EL (cell line): ENCODE measurements at places on chromosomes 11 and 22.
A peak's percentile ranks its signal among the peaks of the same experiment; 100 is the strongest.

DNA sequence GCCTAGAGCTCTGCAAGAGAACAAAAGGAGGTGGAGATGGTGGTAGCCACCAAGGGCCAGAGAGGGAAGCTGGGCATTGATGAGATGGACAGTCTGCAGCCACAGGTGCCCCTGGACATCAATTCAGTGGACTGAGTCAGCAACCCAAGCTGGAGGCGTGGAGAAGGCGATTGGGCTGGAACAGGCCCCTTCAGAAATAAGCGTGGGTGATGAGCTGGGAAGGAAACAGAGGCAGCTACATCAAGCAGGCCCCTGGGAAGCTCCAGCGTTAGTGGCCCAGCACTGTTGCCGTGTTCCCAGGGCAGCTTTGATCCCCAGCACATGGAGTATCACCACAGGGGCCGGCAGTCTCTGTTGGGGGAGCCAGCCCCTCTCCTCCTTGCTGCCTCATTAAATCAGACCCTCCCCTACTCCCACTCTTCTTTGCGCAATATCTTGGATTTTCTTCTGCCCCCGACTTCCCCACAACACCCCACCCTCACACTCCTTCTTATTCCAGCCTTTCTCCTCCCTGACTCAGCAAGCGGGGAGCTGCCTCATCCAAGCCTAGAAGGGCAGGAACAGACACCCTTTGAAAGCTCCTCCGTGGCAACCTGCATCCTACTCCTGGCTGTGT, 31.7 kb upstream of the OAF start:
- DNase-seq = no peak

GRCh38 chr22:40950962-40951794, at the start of gene RBX1:
RBX1 (plus strand) TSS chr22:40951378; CDS start chr22:40951399, 21 bp downstream.
- DNase-seq = peak; percentile 98

DNA sequence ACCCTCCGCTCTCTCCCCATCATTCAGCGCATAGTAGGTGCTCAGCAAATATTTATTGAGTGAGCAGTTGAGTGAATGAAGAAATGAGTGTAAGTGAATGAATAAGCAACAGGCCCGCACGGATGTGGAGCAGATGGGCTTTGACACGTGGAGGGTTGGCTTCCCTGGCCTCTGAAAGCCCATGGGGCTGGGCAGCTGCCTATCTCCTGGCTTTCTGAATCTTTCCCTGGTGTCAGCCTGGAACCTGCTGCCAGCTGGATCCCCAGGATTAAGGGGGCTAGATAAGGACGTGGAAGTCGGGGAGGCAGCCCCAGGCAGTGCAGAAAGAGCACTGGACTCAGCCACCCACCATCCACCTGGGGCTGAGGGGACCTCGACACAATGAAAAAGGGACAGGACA, 12.6 kb downstream of the IL2RB start:
- no peak for DNase-seq

DNA sequence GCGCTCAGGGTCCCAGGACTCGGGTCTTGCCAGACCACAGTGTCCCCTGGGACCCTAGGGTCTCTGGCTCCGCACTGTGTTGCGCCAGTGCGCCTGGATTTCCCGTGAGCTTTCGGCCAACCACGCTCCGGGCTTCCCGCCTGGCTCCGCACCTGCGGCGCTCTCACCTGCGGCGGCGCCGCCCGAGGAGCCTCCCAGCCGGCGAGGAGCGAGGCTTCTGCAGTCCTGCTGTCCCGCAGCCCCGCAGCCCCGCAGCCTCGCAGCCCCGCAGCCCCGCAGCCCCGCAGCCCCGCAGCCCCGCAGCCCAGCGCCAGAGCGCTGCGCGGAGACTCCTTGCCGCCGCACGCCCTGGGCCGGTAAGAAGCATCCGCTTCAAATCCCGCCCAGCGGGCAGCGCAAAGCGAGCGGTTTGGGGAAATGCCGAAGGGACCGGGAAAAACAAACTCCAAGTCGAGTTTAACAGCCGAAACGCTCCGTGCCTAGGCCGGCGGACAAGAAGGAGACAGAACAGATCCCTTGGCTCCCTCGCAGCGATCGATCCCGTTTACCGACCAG, 939 bp downstream of the ALX4 start:
- peak; percentile 46 for DNase-seq

- DNase-seq = no peak
These were observed 58.8 kb downstream of the GRK3 start for GRCh38 chr22:25623310-25623734.

GRCh38 chr11:19676475-19677380, 35.9 kb upstream of the NAV2 start:
- no peak for DNase-seq

GRCh38 chr22:33922349-33922681, 2.0 kb upstream of the LARGE1 start:
- DNase-seq = no peak

GRCh38 chr22:21791635-21792625, 56.3 kb upstream of the YPEL1 start:
- DNase-seq = peak; percentile 19

GRCh38 chr22:19483481-19484244, 3.9 kb downstream of the CDC45 start:
- peak; percentile 82 for DNase-seq

- DNase-seq = no peak
These were observed 65.3 kb upstream of the CLTCL1 start for GRCh38 chr22:19356708-19357269.

GRCh38 chr11:128714123-128714522, 20.3 kb downstream of the FLI1 start:
- no peak for DNase-seq

DNA sequence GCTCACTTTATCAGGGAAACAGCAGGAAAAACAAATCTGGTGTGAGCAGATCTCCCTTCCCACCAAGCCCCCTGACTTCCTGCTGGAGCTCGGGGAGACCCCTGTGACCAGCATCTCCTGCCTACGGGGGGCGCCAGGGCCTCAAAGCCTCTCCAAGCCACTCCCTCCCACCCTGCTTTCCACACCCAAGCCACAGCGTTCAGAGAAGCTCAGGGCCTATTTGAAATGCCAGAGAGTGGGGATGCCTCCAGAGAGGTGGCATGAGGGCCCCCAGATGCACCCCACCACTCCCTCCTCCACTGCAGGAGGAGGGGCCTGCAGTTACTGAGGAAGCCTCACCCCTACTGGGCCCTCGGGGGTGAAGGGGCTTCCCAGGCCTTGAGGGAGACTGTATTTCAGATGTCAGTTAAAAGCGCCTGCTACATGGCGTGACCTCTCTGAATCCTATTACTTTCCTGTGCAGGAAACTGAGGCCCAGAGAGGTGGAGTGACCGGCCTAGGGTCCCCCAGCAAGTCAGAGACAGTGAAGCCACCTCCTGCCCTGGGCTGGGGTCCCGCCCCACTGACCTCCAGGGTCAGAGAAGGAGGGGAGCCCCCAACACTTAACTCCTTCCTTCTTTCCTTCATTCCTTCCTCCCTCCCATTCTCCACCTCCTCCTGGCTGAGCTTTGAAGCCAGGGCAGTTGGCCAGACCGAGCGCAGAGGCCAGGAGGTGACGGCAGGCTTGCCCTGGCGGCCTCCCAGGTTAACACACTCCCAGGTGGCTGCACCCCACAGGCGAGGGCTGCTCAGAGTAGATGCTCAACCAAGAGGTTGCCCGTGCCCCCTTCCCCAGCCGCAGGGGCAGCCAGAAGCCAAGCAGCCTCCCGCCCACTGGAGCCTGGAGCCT, 6.0 kb upstream of the CDKN1C start:
- no peak for DNase-seq

GRCh38 chr22:43273902-43274484, 69.2 kb downstream of the SCUBE1 start:
- peak; percentile 55 for DNase-seq

- DNase-seq = no peak
These were observed 31.6 kb downstream of the ACER3 start for GRCh38 chr11:76892306-76892705.

GRCh38 chr22:43433451-43434274, 21.8 kb downstream of the MPPED1 start:
- DNase-seq = no peak

DNA sequence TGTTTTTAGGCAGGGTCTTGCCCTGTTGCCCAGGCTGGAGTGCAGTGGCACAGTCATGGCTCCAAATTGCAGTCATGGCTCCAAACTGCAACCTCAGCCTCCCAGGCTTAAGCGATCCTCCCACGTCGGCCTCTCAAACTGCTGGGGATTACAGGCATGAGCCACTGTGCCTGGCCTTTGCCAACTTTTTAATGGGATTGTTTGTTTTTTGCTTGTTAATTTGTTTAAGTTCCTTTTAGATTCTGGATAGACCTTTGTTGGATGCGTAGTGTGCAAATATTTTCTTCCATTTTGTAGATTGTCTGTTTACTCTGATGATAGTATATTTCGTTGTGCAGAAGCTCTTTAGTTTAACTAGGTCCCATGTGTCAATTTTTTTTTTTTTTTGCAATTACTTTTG, 10.0 kb upstream of the SCGB1D1 start:
- no peak for DNase-seq

DNA sequence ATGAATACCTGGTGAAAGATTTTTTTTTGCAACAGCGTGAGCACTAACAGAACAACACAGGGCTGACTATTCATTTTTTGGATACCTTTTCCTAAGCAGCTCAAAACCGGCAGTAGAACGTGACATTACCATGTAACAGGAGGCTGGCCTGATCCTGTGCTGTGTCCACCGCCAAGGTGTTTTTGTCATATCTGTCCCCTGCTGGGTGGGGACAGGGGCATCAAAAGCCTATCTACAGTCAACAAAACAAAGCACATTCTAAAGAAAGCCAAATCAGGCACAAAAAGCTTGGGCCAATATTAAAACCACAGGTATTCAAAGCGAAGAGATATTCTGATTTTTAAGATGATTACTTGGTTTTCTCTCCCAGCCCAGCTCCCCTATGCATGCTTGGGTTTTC, 151.2 kb downstream of the LRRC4C start:
- no peak for DNase-seq

- DNase-seq = peak; percentile 74
These were observed 11.8 kb downstream of the TUB start for GRCh38 chr11:8092587-8093424.

GRCh38 chr11:7348432-7349304, 97.0 kb downstream of the SYT9 start:
- DNase-seq = no peak

DNA sequence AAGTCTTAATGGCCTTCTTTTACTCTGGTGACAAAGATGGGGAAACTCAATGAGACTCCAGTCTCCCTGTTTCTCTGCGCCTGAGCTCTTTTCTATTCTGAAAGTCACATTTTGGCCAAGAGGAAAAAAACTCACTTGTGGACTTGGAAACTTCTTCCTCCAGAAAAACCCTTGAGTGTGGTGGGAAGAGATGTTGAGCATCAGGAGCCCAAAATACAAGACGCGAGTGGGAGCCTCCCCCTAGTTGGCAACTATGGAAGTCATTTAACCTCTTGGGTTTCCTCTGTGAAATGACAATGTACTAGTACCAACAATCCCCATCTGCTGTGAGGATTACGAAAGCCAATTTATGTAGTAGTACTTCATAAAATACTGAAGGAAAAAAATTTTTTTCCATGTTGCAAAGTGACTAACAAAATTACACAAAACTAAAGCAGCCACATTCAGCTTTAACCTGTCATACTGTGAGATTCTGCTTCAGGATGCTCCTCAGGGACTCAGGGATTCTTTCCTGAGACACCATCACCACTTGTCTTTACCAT, 524 bp upstream of the SLC25A17 start:
- DNase-seq = peak; percentile 37

GRCh38 chr22:37967147-37967546, 13.6 kb downstream of the POLR2F start:
- no peak for DNase-seq

DNA sequence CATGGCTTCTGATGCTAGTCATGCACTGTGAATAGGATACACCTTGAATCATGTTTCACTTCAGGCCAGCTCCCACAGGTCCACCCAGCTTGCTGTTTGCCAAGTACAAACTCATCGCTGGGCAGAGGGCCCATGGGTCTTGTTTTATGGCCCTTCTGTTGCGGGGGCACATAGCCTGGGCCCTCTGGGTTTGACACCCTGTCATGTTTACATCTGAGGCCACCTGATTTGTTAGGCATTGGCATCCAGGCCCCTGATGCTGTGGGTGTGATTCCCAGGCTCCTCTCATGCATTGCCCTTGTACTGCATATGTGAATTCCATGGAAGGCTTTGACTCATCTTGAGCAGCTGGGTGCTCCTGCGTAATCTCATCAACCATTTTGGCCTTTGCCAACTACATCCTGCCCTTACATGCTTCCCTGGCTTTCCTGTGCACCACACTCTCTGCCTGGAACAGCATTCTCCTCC, 32.6 kb downstream of the PPFIBP2 start:
- no peak for DNase-seq

DNA sequence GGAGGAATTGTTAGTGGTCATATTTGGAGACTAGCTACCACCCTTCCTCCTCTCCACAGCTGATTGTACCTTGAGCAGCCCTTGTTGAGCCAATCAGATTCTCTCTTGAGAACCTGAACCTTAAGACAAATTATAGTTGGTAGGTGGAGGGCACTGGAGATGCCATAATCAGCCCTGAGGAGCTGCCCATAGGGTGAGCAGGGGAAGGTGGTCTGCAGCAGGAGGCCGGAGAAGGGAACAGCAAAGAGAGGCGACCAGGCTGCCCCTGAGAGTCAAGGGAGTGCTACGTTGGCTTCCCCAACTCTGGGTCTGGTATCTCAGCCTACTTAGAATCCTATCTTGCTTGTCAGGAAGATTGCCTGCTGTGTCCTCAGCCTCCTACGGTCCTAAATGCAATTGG, 2.7 kb upstream of the SDF2L1 start:
- DNase-seq = no peak

GRCh38 chr11:110093407-110094297, 460 bp downstream of the ZC3H12C start:
- peak; percentile 68 for DNase-seq

DNA sequence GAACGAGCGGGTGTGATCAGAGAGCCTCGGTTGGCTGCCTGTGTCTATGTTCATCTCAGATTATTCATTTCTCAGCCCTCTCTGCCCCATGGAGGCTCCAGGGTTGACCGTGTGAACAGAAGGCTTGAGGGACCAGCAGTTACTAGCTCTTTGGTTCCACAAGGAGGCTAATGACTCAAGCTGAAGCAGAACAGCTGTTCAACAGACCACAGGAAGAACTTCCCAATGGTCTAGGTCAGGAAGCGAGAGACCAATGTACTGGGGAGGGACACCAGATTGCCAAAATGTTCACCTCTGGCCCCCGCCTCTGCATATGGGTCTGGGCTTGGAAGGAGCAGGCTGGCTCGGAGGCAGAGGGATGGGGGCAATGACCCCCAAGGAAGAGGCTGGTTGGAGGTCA, 14.7 kb upstream of the PDE2A start:
- no peak for DNase-seq

DNA sequence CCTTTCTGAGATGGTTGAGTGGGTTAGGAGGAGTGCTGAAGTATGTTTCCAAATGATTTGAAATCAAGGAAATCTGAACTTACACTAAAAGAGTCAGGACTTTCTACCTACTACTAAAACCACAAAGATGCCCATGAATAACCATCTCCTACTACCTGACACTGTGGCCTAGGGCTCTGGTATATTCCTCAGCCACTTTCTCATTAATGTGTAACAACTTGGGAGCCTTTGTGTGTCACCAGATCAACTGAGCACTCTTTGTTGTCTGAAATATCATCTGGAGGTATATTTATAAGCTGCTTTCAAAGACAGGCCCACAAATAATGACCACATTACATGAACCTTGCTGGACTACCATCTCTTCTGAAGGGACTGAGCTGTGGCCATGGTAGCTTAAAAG, 43.9 kb downstream of the RELT start:
- no peak for DNase-seq

GRCh38 chr11:1889224-1889930, 2.3 kb downstream of the PRR33 start:
- no peak for DNase-seq

- no peak for DNase-seq
These were observed 1.9 kb downstream of the CHADL start for GRCh38 chr22:41238570-41239442.

- peak; percentile 13 for DNase-seq
These were observed 733 bp downstream of the TRIM5 start for GRCh38 chr11:5684036-5684645.

- peak; percentile 20 for DNase-seq
These were observed 227.0 kb upstream of the NCAM1 start for GRCh38 chr11:112734207-112734606.
